Effector memory CD8-positive, alpha-beta T cell (primary cell): ENCODE measurements at places on chromosomes 11 and 22.
A peak's percentile ranks its signal among the peaks of the same experiment; 100 is the strongest.

DNA sequence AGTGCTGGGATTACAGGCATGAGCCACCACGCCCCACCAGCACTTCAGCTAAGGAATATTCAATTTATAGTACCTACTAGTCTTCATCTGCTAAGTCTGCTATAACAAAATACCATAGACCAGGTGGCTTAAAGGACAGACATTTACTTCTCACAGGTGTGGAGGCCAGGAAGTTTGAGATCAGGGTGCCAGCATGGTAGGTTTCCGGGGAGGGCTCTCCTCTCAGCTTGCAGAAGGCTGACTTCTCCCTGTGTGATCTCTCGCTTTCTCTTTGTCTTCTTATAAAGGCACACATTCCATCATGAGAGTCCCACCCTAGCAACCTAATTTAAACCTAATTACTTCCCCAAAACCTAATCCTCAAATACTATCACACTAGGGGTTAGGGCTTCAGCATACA is 433.0 kb downstream of the INSC start:
- no peaks in the 10 kb centered on the region for H3K36me3 ChIP-seq
- DNase-seq: no peak
- no peaks in the 10 kb centered on the region for H3K27me3 ChIP-seq
- no peaks in the 10 kb centered on the region for H3K4me1 ChIP-seq

DNA sequence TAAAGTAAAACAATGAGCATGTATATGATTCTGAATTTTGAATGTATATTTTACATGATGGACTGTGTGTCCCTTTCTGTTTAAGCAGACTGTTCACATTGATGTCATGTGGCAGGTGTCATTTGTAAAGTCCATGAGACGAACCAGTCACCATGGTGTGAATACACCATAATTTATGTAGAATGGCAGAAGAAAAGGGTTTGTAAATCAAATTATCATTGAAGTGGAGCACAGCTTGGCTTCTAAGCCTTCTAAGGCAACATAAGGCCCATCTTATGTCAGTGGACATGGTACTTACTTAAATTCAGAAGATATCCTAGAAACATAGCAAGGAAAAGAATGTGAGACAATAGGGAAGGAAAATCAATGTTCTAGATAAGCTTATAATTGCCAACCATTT is 4.4 kb downstream of the MAP6 start:
- peaks cover 3% of the 10 kb centered on the region for H3K36me3 ChIP-seq
- no peak overlapping the region for H3K4me3 ChIP-seq
- H3K27me3 ChIP-seq: peaks cover 66% of the 10 kb centered on the region
- peaks cover 8% of the 10 kb centered on the region for H3K4me1 ChIP-seq
- H3K27ac ChIP-seq: no peak overlapping the region

DNA sequence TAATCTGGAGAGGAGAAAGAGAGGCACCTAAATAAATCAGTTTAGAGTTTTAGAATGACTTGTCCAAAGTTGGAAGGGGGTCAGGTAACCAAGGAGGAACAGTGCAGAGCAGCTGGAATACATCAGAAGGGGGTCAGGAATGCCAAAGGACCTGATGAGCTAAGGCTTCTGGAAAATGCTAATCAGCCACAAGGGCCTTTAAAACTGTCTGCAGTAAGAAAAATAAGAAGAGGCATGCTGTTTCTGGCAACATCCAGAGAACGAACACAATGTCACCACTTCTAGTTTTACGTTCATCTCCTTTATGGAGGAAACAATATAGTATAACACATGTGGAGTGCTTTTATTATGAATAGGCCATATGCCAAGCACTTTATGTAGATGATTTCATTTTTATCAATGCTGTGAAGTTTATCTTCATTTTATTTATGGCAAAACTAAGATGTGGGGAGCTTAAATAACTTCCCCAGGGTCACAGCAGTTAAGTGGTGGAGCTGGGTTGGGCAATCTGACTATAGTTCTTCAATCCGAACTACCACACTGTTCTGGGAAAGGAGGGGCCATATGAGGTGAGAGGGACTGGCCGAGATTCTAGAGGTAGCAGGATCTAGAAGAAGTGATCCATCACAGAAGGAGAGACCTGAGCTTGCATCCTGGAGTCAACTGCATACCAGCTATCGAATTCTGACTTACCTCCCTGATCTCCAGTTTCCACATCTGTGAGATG is 22.6 kb downstream of the ACO2 start:
- H3K36me3 ChIP-seq: peaks cover 15% of the 10 kb centered on the region
- H3K4me3 ChIP-seq: no peak overlapping the region
- no peak for DNase-seq
- H3K4me1 ChIP-seq: peaks cover 26% of the 10 kb centered on the region
- H3K27ac ChIP-seq: no peak overlapping the region

- peak overlapping the region; percentile 75 for H3K27ac ChIP-seq
- H3K27me3 ChIP-seq: no peaks in the 10 kb centered on the region
- peaks cover 5% of the 10 kb centered on the region for H3K36me3 ChIP-seq
- H3K4me3 ChIP-seq: peak overlapping the region; percentile 64
Observed at GRCh38 chr11:47388697-47389576, 10.6 kb upstream of the SPI1 start.

GRCh38 chr22:42964994-42965699 is 49.8 kb downstream of the PACSIN2 start:
- H3K4me3 ChIP-seq: no peak overlapping the region
- no peaks in the 10 kb centered on the region for H3K27me3 ChIP-seq
- H3K4me1 ChIP-seq: peaks cover 19% of the 10 kb centered on the region
- DNase-seq: no peak
- peaks cover 19% of the 10 kb centered on the region for H3K36me3 ChIP-seq

- no peak overlapping the region for H3K27ac ChIP-seq
- no peak for DNase-seq
- H3K4me1 ChIP-seq: no peaks in the 10 kb centered on the region
- no peaks in the 10 kb centered on the region for H3K27me3 ChIP-seq
Observed at GRCh38 chr11:9951807-9952206, 287.9 kb downstream of the SWAP70 start.

DNA sequence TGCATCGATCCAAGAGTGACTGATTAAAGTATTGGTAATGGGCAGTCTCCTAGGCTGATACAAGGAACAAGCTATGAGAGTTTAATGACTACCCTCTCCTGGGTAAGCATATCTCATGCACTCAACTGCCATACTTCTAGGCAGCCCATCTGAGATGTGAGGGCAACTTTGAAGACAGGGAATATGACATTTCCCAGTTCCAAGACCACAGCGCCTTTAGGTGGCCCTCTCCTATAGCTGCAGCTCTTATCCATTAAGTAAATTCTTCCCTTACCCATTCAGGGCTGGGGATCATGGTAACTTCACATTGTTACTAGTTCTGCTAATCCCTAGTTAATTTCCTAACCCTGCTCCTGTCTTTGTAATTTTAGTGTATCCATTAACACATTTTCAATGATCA is 157.3 kb upstream of the CTSC start:
- no peak overlapping the region for H3K27ac ChIP-seq
- no peaks in the 10 kb centered on the region for H3K36me3 ChIP-seq
- no peak overlapping the region for H3K4me3 ChIP-seq
- no peak for DNase-seq
- H3K27me3 ChIP-seq: no peaks in the 10 kb centered on the region
- H3K4me1 ChIP-seq: no peaks in the 10 kb centered on the region

DNA sequence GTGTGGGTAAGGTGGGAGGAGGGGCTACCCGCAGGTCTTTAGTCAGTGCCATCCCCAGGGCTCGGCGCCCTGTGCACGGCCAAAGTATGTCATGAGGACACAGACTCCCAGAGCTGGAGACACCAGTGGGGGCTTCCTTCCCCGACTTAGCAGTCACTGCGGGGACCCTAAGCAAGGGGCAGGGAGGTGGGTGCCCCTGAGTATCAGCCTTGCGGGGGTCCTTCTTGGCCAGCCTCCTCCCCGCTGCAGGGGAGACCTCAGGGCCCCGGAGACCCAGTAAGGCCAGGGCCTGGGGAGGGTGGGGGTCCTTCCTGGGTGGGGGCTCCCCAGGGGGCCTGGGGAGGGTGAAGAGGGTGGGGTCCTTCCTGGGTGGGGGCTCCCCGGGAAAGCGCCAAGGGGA is 673.8 kb downstream of the BRD1 start:
- H3K27ac ChIP-seq: no peak overlapping the region
- H3K27me3 ChIP-seq: peaks cover 4% of the 10 kb centered on the region
- H3K4me3 ChIP-seq: no peak overlapping the region
- DNase-seq: no peak
- no peaks in the 10 kb centered on the region for H3K4me1 ChIP-seq
- peaks cover 2% of the 10 kb centered on the region for H3K36me3 ChIP-seq

DNA sequence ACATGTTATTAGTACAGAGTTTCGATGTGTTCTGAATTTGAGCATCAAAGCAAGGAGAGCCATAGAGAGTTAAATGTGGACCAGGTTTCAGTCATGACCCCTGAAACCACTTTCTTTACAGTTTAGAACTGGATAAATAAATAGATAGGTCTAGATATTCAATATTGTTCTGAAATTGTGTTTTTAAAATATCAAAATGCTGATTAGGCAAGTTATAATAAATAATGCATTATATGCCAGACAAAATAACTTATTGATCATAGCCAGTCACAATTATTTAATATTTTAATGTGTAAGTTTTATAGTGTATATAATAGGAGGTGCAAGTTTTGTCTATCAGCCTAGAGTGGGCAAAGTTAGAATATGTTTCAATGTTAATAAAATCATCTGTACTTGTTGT is 569.5 kb downstream of the METTL15 start:
- H3K36me3 ChIP-seq: no peaks in the 10 kb centered on the region
- no peaks in the 10 kb centered on the region for H3K27me3 ChIP-seq
- H3K4me1 ChIP-seq: no peaks in the 10 kb centered on the region
- H3K4me3 ChIP-seq: no peak overlapping the region

GRCh38 chr11:73995247-73995646 is 12.6 kb upstream of the UCP2 start:
- H3K27ac ChIP-seq: peak overlapping the region; percentile 97
- H3K4me3 ChIP-seq: peak overlapping the region; percentile 73
- H3K4me1 ChIP-seq: peaks cover 23% of the 10 kb centered on the region

GRCh38 chr11:123313262-123313661 is 116.8 kb upstream of the GRAMD1B start:
- no peak overlapping the region for H3K27ac ChIP-seq
- no peaks in the 10 kb centered on the region for H3K36me3 ChIP-seq
- DNase-seq: no peak
- no peaks in the 10 kb centered on the region for H3K4me1 ChIP-seq
- H3K4me3 ChIP-seq: no peak overlapping the region

DNA sequence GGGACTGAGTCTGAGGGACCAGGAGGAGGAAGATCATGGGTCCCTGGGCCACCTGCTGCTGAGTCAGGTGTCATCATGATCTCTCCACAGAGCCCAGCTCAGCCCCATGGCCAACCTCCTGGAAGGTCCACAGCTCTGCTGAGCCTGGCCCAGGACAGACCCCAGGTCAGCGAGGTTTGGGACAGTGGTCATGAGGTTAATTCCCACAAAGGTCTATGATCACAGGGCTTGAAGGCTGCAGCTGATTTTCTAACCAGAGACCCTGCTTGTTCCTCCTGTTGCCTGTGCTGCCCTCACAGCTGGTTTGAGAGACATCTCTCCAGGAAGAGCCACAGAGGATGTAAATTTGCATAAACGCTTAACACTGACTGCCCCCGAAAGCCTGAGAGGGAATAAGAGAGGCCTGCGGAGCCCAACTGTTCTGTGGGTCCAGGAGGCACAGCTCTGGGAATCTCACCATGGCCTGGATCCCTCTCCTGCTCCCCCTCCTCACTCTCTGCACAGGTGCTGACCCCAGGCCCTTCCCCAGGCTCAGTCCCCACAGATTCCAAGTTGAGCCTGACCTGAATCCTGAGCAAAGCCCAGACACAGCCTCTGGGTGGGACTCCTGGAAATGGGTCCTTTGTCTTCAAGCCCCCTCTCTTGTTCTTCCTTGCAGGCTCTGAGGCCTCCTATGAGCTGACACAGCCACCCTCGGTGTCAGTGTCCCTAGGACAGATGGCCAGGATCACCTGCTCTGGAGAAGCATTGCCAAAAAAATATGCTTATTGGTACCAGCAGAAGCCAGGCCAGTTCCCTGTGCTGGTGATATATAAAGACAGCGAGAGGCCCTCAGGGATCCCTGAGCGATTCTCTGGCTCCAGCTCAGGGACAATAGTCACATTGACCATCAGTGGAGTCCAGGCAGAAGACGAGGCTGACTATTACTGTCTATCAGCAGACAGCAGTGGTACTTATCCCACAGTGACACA is 102.8 kb downstream of the GGTLC2 start:
- no peaks in the 10 kb centered on the region for H3K27me3 ChIP-seq
- peak overlapping the region; percentile 68 for H3K4me3 ChIP-seq
- H3K27ac ChIP-seq: peak overlapping the region; percentile 87
- no peaks in the 10 kb centered on the region for H3K36me3 ChIP-seq

DNA sequence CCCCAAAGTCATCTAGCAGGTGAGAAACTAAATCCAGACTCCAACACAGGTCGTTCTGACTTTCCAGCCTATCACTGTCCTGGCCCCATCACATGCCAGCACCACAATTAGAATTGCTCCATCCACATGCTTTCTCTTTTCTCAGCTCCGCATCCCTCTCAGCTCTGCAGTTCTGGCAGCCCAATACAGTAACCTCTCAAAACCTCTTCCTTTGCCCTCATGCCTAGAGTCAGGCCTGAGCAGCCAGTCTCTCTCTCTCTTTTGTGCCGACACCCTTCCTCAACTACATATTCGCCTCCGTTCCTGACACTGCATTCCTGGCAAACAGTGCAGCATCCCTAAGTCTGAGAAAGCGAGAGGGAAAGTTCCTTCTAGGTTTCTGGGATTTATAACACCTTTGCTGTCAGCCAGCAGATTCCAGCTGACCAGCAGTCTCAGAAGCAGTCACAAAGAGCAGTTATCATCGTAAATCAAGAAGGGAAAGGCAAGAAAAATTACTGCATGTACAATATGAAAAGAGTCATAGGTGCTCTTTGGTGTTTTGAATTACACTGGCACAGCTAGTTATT is 258.0 kb downstream of the FAT3 start:
- DNase-seq: no peak
- H3K4me3 ChIP-seq: no peak overlapping the region
- H3K36me3 ChIP-seq: no peaks in the 10 kb centered on the region
- no peaks in the 10 kb centered on the region for H3K4me1 ChIP-seq
- no peak overlapping the region for H3K27ac ChIP-seq

- H3K4me1 ChIP-seq: peaks cover 18% of the 10 kb centered on the region
- H3K4me3 ChIP-seq: peak overlapping the region; percentile 88
- no peaks in the 10 kb centered on the region for H3K36me3 ChIP-seq
- no peaks in the 10 kb centered on the region for H3K27me3 ChIP-seq
Observed at GRCh38 chr22:37018815-37019308, 385 bp downstream of the TST start.

DNA sequence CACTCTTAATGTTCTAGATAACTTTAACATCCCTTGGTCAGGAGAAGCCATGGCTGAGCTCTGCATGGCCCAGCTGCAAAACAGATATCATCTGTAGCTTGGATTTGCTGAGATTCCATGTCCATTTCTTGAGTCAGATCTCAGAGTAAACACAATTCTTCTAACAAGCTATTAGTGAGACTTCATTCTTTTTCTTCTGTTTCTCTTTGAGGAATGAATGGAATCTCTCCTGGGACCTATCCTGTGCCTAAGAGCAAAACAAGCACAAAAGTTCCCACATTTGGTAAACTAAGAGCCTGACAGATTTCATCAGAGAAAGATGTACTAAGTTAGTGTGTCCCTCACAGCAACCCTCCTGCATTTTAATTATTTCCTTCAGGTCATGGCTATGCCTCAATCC is 142.8 kb downstream of the MAML2 start:
- no peak overlapping the region for H3K4me3 ChIP-seq
- DNase-seq: no peak
- peaks cover 12% of the 10 kb centered on the region for H3K36me3 ChIP-seq
- H3K4me1 ChIP-seq: peaks cover 59% of the 10 kb centered on the region
- peak overlapping the region; percentile 91 for H3K27ac ChIP-seq
- H3K27me3 ChIP-seq: no peaks in the 10 kb centered on the region
